ENCODE measurements at places on chromosomes 2 and 18.

GRCh38 chr2:8427211-8427610 lies 254.6 kb upstream of the ID2 start:
- DNase-seq, result no peak

DNA sequence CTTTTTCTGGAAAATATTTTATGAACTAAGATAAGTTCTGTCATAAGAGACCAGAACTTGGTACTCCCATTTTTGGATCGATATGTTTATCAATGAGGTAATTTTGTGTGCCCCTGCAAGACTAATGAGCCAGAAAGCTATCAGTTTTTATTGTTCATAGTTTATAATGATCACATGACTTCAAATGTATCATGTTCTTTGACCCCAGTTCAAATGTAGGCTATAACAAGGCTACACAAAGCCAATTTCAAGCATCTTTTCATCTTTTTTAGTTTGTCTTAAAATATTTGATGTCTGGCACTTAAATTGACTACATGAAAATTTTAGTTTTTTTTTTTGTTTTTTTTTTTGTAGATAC lies 35.3 kb downstream of the RALB start:
- no peak for DNase-seq

DNA sequence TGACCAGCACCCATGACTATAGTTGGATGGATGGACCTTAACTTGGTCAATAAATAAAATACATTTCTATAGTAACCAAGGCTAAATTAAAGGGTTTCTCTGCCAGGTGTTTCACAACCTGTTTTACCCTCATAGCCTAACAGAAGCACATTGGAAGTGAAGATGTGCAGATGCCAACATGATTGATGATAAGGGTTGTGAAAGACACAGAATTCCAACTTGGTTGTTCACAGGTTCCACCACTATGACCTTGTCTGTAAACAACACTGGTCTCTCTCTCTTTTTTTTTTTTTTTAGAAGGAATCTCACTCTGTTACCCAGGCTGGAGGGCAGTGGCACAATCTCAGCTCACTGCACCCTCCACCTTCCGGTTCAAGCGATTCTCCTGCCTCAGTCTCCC lies 37.5 kb upstream of the PTH2R start:
- DNase-seq, result no peak

GRCh38 chr2:176234156-176234555 lies 35.1 kb upstream of the MTX2 start:
- no peak for DNase-seq

DNA sequence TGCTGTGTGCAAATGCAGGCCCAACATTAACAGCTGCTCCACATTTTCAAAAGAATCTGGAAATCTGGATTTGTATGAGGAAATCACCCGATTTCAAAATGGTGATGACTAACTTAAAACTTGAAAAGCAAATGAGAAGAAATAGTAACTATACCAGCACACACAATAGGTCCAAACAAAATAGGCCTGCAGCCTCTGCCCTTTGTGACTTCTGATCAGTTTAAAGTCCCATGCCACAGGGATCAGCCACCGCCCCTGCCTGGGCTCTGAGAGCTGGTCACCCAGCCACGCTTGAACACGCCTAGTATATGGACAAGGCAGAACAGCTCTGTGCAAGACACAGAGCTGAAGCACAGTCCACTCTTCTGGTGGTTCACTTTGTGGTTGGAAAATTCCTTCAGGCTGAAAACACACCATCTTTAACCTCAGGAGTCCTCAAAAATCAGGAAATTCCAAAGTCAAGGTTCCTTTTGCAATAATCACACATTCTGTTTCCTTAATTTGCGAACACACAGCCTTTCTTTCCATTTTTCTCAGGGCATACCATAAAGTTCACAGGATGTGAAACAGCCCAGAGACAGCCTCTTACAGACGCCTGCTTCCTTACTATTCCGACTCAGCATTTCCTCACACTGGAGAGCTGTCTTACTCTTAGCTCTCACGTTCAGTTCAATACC lies 150.1 kb upstream of the RIOK3 start:
- no peak for DNase-seq

- DNase-seq, result no peak
Observed at GRCh38 chr2:60442608-60443007, 110.8 kb downstream of the BCL11A start.

DNA sequence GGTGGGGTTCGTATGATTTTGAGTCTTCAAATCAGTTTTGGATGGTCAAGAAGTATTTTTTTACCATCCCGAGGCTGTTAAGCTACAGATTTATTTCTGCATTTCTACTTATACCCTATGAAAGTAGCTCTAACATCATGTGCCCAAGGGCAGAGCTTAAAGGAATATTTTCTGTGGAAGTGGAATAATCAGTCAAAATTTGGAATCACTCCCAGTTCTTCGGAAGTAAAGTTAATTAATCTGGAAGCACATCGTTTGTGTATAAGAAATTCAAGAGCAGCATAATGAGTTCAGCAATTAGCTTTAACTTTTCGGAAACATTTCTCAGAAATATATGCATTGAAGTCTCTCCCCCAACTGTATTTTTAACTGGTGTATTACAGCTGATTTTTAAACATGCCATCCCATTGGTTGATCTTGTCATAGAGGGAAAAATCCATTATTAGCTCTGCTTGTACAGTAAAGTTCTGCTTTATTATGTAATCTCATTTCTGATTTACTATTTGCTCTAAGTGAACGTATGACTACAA lies 510.1 kb downstream of the DCC start:
- no peak for DNase-seq

GRCh38 chr2:97967216-97967592 lies 28.5 kb downstream of the TMEM131 start:
- DNase-seq, result no peak

DNA sequence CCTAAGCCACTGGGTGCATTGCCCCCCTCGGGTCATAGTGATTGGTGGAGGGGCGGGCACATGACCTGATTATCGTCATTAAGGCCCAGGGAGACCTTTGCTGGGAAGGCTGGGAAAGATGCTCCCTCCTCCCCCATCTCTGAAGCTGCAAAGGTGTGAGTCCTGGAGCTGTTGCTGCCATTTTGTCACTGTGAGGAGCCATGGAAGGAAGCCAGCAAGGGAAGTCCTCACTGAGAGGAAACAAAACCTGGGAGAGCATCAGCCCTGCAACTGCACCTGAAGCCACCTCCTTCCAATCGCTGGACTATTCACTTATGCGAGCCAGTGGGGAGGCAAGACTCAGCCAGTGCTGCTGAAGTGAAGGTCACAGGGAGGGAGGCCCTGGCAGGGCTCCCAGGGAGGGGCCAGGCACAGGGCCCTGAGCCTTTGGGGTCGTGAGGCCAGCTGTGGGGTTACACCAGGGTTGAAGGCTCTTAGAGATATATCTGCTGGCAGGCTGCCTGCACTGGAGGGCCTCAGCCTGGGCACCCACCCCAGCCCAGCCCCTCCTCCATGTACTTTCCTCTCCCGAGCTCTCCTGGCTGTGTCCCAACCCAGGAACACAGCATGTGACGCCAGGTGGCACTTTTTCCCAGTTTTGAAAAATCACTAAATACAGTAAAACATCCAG lies 10.7 kb upstream of the FAHD2A start:
- no peak for DNase-seq

DNA sequence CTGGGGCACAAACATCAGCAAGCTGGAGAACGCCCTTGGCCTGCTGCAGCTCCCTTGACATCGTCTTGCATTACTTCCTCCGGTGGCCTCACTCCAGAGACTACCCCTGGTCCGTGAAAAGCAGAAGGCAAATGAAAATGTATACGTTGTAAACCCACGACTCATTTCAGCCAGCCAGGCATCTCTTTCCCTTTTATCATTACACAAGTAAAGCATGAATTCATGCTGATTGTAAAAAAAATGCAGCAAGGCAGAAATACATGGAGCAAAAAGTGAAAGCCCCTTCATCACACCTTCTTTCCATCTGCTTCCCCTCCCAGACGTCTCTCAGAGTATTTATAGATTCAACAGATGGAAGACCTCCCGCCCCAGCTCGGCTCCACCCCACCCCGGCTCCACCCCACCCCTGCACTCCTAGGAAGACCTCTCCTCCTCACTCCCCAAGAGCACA lies 41.6 kb upstream of the RALBP1 start:
- no peak for DNase-seq

- no peak for DNase-seq
Observed at GRCh38 chr2:168198476-168199207, 48.8 kb downstream of the STK39 start.

- no peak for DNase-seq
Observed at GRCh38 chr2:70044290-70045040, 42.8 kb upstream of the PCBP1 start.

GRCh38 chr2:108923019-108923700 lies 65.9 kb downstream of the EDAR start:
- DNase-seq, result no peak

DNA sequence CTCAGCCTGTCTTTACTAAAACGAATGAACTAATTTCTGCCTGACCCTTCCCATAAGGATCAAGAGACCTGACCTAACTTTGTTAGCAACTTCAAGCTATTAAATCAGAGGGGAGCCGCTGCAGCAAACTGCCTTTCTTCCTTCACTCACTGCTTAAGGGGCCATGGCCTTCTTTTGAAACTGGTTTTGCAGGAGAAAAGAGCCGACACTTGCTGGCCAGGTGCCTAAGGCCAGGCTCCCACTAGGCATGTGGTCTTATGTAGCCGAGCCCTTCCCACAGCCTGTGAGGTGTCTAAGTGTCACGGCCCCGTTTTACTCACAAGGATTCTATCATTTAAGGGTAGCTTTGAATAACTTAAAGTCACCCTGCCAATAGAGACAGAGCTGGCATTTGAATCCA lies 130.8 kb downstream of the ZNF236 start:
- no peak for DNase-seq
